ENCODE measurements at places on chromosomes 2 and 18. TPM values are rescaled to one million over a fixed set of nuclear protein-coding genes. Genes with fewer than 3 reads are reported as not detected.

The STK39 gene
- total RNA-seq = 40.5 TPM

The DSC3 gene
- 0.22 TPM for total RNA-seq

The GAL3ST2 gene
- total RNA-seq = not detected

The SP110 gene
- total RNA-seq = 24.5 TPM

The LTBP1 gene
- 15.4 TPM for total RNA-seq

The PER2 gene
- 9.9 TPM for total RNA-seq

The UGT1A6 gene
- not detected for total RNA-seq

All from mesenteric fat pad (tissue), 1 donor.